Activated CD8-positive, alpha-beta memory T cell treated with anti-CD3 and anti-CD28 coated beads, Interleukin-2, amount 50 U/mL, for 48 hours (primary cell): ENCODE measurements at places on chromosomes 11 and 22.
A peak's percentile ranks its signal among the peaks of the same experiment; 100 is the strongest.

- no peak for DNase-seq
Measured at GRCh38 chr11:36380296-36381014, 84.4 kb downstream of the PRR5L start.

- DNase-seq = peak; percentile 69
Measured at GRCh38 chr22:31561238-31561887, 65.0 kb downstream of the SFI1 start.

DNA sequence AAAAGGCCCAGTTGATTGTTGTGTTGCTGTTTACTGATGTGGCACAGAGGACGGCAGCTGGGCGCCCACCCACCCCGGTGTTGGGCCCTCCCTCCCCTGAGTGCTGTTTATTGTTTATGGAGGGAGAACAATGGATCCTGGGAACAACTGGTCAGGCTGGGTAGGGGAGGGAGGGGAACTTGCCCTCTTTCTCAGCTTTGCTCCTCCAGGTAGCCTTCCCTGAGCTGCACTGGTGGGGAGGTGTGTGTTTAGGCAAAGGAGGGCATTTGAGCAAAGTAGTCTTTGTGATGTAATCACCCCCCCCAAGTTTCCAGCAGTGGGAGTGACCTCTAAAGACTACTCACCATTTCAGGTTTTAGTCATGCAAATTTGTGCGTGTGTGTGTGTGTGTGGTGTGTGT, 1035.3 kb downstream of the NTM start:
- no peak for DNase-seq

DNA sequence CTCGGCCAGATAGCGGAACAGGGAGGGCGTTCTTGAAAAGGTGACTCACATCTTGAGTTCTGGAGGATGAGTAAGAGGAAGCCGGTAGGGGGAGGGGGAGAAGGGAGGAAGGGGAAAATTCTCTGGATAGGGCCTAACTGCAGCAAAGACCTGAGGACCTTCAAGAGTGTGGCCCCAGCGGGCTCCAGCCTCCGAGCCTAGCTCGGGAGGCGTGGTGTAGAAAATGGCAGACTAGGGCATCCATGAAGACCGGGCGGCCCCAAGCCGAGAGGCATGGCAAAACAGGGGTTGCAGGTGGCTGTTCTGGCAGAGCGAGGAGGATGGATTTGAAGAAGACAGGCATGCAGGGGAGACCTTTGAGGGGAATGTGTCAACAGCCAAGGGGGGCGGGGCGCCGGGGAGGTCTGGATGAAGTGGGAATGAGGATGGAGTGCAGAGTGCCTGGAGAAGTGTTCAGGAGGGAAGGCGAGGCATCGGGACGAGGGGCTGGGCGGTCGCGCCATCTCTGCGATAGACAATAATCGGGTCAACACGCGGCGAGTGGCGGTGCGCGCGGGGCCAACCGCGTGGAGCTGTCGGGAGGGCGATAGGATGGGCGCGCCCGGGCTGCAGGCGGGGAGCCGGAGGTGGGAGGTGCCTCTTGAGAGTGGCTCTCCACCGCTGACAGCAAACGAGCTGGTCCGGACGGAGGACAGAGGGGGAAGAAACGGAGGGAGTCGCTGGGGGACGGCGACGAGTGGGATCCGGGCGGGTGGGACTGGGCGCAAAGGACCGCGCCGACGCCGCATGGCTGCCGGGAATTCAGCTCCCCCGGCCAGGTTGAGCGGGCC, 40.0 kb upstream of the CREB3L1 start:
- DNase-seq = peak; percentile 79

DNA sequence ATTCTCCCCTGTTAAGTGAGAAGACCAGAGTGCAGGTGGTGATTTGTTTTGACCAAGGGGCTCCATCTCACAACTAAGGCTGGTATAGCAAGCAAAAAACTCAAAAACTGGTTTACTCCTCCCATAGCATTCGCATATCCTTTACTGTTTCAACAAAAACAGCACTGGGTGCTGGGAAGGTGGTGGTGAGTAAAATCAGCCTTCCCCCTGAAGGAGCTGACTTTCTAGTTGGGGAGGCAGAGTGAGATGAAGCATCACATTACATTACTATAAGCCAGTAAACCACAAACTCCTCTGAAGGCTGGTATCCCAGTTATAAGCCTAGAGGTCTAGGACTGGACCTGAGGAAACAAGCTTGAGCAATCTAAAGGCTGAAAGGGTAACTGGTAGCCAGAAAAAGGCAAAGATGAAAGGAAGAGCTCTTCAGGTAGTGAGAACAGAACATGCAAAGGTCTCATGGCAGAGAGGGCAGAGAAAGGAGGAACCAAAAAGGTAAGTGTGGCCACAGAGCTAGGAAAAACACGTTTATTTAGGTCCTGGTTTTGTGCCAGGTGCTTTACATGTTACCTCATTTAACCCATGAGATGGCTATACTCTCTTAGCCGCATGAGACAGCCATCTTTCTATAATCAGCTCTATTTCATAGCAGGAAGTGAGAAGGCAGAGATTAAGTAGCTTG, 22.3 kb downstream of the TMEM123 start:
- DNase-seq = no peak

DNA sequence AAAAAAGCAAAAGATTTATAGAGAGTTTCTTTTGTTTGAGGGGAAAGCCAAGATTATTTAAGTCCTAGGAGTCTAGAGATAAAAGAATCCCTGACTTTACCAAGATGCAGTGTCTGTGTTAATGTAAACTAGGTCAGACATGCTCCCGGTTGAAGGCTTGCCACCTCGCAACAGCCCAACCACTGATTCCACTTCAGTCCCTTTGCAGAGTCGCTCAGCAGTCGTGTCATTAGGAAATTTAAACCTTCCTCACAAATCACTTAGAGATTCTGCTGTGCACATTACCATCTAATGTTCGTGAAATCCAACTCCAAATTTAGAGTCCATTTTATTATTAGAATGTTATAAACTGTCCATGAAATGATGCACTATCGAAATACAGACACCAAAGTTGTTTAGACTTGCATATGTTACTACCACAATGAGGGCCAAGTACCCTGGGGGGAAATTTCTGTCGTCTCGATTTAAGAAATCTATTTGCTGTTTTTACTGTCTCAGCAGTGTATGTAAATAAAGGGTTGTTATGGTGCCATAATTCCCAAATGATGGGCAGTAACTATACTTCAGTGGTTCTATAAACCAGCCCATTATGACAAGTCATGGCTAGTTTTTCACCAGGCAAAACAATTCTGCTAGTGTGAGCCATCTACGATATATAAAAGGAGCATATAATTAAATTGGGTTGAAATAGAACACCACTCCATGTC, 101.4 kb upstream of the MTNR1B start:
- no peak for DNase-seq

DNA sequence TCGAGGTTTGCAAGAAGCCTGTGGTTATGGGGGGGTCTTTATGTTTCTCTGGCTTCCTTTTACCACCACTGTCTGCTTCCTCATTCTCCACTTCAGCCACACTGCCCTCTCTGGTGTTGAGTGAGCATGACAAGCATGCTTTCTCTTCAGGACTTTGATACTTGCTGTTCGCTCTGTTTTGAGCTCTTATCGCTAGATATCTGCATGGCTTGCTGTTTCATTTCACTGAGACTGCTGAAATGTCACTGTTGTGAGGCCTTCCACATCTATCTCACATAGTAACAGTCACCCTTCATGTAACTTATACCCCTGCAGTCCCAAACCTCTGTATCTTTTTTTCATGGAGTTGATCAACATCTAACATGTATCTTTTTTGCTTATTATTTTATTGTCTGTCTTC, 59.8 kb downstream of the TMEM135 start:
- no peak for DNase-seq

DNA sequence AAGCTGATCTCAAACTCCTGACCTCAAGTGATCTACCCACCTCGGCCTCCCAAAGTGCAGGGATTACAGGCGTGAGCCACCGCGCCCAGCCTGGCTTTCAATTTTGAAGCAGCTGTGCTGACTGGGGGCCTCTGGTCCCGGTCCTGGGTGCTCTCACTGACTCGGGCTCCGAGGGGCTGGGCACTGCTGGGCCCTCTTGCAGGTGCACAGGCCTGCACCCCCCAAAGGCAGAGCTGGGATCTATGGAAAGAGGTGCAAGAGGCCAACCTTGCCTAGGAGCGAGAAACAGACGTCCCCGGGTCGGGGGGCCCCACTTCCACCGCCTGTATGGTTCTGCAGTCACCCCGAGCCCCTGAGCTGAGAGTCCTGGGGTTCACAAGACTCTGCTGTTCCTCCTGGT, 33.2 kb downstream of the KIAA0930 start:
- DNase-seq = no peak

DNA sequence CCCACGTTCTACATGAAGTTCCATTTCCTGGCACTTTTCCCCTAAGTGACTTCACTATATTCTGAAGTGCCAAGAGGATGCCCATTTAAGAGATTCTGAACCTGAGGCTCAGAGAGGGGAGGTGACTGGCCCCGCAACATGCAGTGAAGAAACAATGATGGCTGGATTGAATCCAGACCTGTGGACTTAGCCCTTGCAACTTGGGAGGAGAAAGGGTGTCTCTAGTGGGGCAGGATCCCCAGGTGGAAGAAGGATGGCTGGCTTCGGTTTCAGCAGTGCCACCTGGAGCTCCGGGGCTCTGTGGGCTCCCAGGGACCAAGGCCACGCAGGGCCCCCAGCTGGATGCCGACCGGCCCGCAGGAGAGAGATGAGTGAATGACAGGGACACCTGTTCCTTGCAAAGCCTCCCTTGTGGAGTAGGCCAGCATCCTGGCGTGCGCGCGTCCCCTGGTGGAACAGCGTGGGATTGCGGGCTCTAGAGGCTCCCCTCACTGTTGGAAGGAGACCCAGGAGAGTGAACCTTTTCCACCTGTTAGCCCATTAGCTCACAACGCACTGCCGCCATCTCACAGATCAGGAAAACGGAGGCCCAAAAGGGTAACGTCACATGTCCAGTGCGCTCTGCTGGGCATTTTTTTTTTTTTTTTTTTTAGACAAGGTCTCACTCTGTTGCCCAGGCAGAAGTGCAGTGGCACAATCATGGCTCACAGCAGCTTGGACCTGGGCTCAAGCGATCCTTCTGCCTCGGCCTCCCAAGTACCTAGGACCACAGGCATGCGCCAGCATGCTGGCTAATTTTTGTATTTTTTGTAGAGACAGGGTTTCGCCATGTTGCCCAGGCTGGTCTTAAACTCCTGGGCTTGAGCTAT, 104.7 kb downstream of the KIAA1671 start:
- peak; percentile 97 for DNase-seq
